Hindlimb muscle (tissue), 1 donor: ENCODE measurements at places on chromosomes 11 and 22.
A peak's percentile ranks its signal among the peaks of the same experiment; 100 is the strongest.

- DNase-seq, result no peak
Measured at GRCh38 chr22:37044634-37045625, 6.6 kb upstream of the KCTD17 start.

GRCh38 chr11:11253995-11254394 is 99.1 kb downstream of the CSNK2A3 start:
- DNase-seq, result no peak

DNA sequence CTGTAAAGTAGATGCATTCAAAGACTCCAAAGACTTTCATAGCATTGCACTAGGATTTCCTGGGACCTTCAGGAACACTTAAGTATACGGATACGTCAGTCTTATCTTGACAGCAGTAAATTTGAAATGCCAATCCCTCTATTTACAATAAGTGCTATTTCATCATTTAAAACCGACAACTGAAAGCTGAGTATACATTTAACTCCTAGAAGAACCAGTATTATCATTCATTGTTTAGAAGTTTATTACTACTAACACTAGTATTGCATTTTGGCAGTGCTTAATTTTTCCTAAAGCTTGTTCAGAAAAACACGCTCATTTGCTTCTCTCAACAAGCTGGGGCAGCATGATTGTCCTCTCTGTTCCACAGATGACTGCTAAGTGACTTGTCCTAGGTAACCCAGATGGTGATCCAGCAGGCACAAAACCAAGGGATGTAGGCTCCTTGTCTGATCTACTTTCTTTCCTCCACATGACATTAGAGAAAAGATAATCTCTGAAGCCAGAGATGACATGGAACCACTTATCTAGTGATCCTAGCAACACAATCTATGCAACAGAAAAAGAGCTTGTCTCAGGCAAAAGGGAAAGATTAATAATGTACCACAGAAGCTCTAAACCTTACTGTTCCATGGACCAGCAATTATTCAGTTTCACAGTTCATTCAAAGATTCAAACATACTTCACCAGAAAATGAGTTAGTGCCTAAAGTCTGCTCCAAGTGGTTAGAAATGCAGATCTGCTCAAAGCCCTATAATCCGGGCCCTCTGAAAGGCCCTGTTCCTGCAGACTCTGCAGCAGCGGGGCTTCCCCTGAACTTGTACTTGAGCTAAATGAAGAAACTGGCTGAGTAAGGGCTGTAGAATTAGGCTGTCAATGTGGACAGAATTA is 5.2 kb downstream of the MAML2 start:
- no peak for DNase-seq

DNA sequence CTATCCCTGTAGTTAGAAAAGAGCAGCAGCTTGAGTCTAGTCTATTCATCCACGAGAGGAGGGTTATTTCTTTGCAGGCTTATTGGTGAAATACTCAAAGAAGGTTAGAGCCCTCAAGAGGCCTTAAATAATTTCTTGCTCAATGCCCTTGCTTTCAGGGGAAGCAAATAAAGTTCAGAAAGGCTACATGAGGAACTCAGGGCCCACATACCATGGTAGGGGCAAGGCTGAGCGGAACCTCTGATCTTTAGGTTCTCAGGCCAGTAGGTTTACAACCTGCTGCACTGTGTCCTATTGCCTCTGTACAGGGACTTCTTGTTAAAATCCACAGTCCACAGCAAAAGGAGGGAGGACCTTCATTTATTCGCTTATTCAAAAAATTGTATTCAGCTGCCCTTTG is 101.7 kb downstream of the ADAMTS15 start:
- no peak for DNase-seq

DNA sequence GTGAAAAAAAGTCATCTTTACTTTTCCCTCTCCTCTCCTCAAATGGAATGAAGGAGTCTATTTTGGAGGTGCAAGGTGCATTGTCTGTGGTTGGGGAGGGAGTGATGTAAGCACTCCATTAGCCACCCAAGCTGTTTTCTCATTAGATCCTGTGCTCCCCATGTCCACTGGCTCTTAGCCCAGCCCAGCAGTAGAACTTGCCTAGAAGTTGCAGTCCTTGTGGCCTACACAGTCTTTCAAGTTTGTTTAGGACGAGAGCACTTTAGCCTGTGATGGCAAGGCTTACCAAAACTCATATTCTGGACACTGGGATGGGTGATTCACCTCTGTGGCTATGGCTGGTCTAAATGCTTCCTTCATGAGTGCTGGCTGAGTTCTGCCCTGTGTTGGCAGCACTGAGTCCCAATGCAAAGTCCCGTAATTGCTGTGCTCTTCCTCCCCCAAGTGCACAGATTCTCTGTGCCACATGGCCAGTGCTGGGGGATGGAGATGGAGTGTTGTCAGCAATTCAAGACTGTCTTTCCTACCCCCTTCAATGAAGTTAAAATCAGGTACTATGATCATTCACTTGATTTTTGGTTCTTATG is 15.8 kb downstream of the SLC22A25 start:
- DNase-seq, result no peak

GRCh38 chr22:24154826-24155225 is 26.5 kb upstream of the SUSD2 start:
- DNase-seq, result no peak

- no peak for DNase-seq
Measured at GRCh38 chr22:44129619-44129976, 51.1 kb upstream of the PARVG start.

GRCh38 chr22:24587251-24587650 is 5.6 kb downstream of the LRRC75B start:
- DNase-seq, result no peak

DNA sequence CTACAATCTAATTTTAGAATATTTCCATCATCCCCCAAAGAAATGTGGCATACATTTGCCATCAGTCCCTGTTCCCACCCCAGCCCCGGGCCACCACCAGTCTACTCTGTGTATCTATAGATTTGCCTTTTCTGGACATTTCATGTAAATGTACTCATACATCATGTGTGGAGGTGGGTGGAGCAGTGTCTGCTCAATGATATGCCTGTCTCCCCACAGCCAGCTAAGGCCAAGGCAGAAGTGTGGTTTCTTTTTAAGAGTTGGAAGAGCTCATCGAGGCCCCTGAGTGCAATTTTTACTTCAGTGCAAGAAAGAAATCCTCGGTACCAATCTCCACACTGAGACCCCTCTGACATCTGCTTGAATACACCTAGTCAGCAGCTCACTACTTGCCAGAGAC is 80.5 kb downstream of the TP53I11 start:
- DNase-seq, result no peak

DNA sequence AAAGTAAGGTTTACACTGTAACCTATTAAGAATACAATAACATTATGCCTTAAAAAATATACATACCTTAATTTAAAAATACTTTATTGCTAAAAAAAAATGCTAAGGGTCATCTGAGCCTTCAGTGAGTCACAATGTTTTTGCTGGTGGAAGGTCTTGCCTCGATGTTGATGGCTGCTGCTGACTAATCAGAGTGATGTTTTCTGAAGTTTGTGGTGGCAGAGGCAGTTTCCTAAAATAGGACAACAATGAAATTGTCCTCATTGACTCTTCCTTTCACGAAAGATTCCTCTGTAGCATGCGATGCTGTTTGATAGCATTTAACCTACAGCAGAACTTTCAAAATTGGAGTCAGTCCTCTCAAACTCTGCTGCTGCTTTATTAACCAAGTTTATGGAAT is 97.6 kb downstream of the FAT3 start:
- no peak for DNase-seq

- no peak for DNase-seq
Measured at GRCh38 chr11:19892876-19893275, 180.2 kb downstream of the NAV2 start.

DNA sequence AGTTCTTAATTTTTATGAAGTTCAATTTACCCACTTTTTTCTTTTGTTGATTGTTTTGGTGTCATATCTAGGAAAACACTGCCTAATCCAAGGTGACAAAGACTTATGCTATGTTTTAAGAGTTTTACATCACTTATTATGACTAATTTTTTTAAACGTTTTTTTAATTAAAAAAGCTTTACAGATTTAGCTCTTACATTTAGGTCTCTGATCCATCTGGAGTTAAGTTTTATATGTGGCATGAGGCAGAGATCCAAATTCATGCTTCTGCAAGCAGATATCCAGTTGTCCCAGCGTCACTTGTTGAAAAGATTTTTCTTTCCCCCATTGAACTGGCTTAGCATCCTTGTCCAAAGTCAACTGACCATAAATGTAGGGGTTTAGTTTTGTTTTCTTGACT is 72.6 kb downstream of the PACSIN2 start:
- DNase-seq, result no peak

- DNase-seq, result no peak
Measured at GRCh38 chr11:118819334-118820024, 28.5 kb upstream of the DDX6 start.

- no peak for DNase-seq
Measured at GRCh38 chr11:73564903-73565302, 33.0 kb downstream of the FAM168A start.

- peak; percentile 93 for DNase-seq
Measured at GRCh38 chr22:37545703-37546436, 14.4 kb upstream of the CDC42EP1 start.

GRCh38 chr11:6096417-6096816 is 11.1 kb upstream of the OR56B4 start:
- DNase-seq, result no peak

GRCh38 chr22:49021131-49021925 is 806.3 kb downstream of the BRD1 start:
- DNase-seq, result no peak

DNA sequence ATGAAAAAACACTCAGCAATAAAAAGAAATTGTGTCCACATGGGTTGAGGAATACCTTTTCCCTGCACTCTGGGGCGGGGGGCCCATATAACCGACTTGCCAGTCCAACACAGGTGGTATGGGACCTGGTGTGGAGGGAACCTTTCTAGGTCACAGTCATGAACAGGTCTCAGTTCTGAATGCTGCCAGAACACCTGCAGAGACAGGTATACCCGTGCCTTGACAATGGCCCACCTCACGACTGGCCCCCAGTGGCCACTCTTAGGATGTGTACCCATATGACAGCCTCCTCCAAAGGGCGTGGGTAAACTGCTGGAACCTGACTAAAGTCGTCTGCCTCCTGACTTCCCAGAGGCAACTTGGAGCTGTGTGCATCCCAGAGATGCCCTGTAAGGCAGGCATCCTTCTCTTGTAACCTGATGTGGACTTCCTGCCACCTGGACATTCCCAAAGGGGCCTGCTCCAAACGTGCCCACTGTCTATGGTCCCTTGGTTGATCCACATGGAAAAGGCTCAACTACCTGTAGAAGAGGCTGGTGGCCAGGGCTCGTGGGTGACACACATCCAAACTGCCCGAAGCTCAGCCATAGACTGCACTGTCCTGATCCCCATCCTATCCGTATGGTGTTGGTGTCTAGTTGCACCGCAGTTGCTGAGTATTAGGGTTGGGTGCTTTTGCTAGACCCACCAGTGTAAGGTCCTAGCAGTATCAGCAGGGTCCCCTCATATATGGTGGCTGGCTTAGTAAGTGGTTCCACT is 859.3 kb downstream of the BRD1 start:
- no peak for DNase-seq

DNA sequence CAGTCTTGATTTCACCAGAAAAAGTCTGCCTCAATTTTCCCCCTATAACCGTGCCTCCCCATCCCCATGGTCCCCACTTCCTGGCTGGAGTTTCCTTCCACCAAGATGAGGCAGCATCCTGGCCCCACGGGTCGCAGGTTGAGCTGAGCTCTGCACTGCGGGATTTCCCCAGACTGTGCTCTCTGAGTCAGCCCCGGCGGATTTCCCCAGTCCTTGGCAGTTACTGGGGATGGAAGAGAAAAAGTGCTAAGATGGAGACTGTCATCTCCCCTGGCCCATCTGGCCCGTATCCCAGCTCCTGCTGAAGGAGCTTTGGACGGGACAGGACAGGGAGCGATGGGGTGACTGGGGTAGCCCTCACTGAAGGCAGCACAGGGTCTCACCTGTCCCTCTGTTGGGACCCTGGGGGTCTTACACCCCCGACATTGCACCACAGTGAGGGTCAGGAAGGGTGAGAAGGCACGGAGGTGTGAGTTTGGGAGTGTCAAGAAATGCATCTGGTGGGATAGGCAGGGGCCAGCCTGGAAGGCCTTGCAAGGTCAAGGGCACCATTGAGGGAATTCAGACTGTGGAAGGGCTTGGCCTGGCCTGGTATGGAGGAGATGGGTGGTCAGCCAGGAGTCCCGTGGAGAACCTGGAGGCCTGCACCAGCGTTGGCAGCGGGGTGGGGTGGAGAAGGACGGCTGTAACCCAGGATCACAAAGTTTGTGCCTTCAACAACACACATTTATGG is 36.5 kb downstream of the NADSYN1 start:
- DNase-seq, result no peak

DNA sequence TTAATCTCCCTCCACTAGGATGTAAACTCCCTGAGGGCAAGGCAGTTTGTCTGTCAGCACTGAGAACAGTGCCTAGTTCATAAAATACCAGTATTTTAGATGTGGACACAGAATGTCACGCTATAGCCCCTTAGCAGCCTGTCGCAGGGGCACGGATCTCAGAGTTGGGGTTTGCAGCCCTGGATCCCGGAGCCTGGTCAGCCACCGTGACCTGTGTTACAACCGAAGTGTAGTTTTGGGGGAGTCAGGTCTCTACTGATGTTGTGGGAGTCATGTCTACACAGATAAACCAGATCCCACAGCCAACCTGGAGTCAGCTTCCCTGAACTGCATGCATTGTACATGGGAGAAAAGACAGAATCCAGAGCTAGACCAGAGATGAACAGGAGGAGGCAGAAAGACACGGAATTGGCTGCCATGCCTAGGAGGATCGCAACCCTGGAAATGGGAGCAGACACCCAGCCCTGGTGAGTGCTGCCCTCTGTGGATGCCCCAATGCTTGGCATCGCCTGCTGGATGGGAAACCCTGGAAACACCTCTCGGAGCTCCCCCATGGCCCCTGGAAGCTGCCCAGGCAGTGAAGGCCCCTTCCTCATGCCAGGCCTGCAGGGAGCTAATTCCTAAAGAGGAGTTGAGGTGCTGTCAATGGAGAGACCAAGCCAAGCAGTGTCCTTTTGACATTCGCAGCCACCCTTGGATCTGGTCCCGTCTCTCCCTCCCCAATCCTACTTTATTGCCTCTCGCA is 851.3 kb downstream of the TBC1D22A start:
- no peak for DNase-seq

DNA sequence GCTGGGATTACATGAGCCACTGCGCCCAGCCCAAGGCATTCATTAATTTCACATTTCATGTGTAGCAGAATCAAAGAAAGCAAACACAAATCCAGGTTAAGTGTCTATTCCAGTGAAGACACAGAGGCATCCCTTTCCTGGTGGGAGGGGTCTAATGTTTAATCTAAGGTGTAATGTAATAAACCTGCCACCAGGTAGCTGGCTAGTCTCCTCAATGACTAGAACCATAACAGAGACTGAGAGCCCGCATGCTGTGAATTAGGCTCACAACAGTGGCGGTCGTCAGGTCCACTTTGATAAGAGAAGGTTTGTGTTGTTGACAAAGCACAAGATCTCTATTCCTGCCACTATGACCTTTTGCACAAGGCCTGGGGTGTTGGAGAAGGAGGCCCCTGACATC is 64.2 kb upstream of the ADA2 start:
- DNase-seq, result no peak

GRCh38 chr22:48736593-48737460 is 1090.8 kb downstream of the BRD1 start:
- DNase-seq, result no peak

GRCh38 chr22:42617155-42617983 is 2.7 kb upstream of the POLDIP3 start:
- no peak for DNase-seq
